ENCODE measurements at places on chromosomes 7 and 10.

DNA sequence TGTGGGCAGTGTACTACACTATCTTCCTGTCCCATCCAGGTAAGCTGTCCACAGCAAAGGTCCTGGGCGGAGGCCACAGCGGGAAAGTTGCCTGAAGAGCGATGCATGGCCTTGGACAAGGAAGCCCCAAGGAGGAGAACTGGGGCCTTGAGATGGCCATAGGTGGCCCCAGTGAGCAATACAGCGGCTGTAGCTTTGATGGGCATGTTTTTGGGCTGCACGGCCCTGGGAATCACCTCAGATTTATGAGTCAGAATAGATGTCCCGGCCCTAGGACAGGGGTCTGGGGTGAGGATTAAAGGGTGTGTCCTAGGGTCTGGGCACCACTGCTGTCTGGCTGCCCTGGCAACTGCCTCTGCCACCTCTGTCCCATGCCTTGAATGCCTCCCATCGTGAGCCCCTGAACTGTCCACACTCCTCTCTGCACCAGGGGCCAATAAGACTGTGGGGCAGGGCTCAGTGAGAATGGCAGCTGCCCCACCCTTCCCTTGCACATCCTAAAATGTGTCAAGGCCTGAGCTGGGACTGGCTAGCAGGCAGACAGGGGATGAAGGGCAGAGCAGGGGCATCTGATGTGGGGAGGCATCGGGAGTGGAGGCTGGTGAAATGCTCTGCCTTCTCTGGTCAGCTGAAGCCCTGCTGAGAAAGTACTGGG is 9.4 kb upstream of the IRF5 start:
- no peak for DNase-seq

GRCh38 chr7:134362587-134363483 is 46.1 kb upstream of the SLC35B4 start:
- no peak for DNase-seq

GRCh38 chr7:140397784-140398750 is at the start of gene SLC37A3:
Gene SLC37A3, minus strand, starts transcription at chr7:140398530. Its CDS starts 16,004 bp downstream, at chr7:140382526.
- peak; percentile 97 for DNase-seq

DNA sequence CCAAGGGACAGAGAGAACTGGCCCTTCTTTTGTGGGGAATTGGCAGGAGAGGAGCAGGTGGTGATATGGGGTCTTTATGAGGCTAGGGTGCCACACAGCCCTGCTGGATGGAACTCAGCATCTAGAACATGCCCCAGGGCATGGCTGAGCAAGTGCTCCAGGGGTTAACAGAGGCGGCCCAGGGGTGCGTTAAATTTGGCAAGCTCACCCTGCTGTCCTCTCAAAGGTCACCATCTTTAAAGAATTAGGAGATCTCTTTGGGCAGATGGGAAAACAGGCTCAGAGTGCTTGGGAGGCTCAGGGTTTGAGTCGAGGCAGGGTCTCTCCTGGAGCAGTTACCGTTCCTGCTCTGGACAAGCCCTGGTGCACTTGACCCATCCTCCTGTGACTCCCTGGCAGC is 21.4 kb upstream of the UNC5B start:
- DNase-seq, result no peak

DNA sequence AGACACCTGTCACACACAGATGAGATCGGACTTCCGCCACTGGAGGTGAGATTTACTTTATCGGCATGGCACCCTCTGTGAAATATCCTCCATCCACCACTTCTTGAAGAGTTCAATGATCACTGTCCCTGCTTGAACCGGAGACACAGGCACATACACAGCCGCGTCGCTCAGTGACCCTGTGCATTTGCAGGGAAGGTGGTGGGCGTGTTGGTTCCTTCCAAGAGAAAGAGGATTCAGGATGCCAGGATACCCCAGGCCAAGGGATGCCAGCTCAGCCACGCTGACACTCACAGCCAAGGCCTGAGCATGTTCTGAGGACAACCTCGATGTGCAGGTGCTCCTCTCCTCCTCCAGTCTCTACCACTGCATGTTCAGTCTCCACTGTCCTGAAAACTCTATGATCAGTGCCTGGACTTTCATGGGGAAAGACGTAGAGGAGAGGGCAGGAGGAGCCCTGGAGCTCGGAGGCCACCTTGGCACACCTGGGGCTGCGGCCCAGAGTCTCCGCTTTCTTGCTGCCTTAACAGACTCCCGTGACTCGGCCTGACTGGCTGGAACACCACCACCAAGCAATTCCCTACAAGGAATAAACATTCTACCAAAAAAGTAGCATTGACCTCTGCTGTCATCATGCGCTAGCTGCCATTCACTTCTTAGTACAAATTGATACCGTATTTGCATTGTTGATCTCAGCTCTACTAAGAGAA is 115.2 kb downstream of the TCERG1L start:
- no peak for DNase-seq

DNA sequence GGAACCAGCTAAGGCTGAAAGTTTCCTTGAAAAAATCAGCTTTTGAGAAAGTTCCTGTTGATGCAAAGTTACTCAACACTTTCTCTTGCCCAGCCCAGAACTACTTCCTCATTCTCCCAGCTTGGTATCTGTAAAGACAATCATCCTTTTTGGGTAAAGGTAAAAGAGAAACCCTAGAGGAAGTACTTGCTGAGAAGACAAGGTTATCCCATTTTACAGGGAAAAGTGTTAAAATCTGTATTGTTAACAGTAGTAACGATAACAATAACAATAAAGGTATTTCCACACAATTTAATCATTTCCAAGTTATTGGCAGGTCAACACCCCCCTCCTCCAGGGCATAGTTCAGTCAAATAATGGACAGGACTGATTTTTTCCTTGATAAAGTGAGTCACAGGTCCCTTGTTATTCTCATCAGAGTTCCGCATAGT is 2.4 kb downstream of the ALOX5 start:
- no peak for DNase-seq

- DNase-seq, result no peak
Observed at GRCh38 chr10:103442031-103442461, 10.1 kb downstream of the CALHM2 start.

DNA sequence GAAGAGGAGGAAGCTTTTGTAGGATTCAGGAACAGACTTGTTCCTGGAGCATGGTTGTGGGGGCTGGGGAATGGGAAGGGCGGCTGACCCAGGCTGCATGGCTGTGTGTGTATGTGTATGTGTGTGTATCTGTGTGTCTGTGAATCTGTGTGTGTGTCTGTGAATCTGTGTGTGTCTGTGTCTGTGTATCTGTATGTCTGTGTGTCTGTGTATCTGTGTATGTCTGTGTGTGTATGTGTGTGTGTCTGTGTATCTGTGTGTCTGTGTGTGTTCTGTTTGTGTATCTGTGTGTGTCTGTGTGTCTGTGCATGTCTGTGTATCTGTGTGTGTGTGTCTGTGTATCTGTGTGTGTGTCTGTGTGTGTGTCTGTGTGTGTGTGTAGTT is 6.6 kb upstream of the STX1A start:
- DNase-seq, result no peak

DNA sequence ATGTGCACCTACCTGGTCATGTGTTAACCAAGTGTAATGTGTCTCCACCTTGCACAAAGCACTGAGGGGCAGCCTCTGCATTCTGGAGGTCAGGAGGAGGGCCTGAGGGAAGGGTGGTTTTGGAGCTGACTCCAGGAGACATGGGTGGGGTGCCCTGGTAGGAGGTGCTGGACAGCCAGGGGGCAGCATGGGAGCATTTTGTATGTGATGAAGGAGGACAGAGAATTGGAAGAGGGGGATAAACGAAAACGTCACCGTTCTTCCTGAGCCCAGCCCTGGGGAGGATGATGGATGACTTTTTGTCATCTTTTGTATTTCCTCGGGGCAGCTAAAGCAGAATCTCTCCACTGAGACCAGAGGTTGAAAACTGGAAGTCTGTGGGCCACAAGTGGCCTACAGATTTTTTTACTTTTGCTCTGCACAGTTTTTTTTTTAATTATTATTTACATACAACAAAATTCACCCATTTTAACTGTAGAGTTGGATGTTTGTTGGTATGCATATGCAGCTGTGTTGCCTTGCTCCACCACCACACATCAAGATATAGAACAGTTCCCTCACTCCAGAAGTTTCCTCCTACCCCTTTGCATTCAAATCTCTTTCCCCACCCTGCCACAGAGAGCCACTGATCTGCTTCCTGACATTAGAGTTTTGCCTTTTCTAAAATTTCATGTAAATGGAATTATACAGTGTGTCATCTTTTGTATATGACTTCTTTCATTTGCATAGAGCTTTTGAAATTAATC is 242.5 kb downstream of the VTI1A start:
- DNase-seq, result no peak

GRCh38 chr10:62093863-62094291 is 174.8 kb downstream of the RTKN2 start:
- no peak for DNase-seq

GRCh38 chr7:129664029-129665012 is 52.8 kb downstream of the NRF1 start:
- DNase-seq, result no peak

DNA sequence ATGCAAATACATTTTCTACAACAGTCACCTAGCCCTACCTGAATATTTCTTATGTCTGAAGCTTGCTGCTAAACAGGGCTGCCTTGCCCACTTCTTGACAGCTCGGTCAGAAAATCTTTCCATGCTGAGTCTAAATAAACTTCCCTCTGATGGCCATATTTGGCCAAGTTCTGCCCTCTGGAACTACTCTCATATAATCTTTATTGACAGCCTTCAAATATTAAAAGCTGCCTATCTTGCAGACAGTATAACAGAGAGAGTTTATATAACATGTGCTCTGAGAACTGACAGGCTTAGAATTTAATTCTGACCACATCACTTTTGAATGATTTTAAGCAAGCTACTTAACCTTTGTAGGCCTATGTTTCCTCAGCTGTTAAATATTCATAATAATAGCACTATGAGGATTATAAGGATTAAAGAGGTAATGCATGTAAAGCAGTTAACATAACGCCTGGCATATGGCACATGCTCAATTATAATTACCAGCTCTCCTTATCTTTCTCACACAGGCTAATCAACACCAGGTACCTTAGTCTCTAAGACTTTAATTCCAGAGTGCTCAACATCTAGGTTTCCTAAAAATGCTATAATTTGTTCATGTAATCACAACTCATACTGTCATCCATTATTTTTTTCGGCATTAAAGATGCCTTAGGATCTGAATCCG is 334.1 kb downstream of the HPSE2 start:
- no peak for DNase-seq

GRCh38 chr10:49365275-49365674 is 30.6 kb downstream of the DRGX start:
- no peak for DNase-seq

DNA sequence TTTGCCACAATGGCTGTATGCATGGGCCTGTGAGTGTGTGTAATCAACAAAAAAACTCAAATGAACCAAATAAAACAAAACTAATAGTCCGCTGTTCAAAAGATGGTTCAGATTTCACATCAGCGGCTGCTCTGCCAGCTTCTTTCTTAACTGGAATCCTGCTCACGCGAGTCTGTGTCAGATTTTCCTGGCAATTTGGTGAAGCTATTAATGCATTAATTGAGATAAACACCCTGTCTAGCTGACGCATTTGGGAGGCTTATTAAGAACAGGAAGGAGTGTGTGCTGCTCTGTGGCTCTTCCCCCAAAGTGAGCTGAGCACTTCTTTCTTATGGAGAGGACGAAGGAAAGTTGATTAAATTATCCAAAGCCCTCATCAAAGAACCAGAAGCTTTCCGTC is 336.6 kb upstream of the MKI67 start:
- DNase-seq, result no peak

DNA sequence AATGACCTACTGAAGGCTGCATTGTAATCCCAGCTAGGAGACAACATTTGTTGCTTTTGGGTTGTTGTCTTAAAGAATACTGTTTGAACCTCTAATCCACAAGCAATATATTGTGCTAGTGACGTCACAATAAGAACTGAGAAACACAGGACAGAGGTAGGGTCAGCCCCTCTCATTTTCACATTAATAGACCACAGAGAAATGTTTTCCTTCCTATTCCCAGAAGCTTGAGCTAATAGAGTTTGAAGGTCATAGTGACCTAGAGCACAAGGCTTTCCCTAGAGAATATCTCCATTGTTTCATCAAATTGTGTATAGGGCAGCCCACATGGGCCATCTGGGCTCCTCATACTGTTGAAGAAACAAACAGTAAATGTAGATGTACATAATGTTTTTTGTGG is 300.9 kb upstream of the AKR1E2 start:
- DNase-seq, result no peak

DNA sequence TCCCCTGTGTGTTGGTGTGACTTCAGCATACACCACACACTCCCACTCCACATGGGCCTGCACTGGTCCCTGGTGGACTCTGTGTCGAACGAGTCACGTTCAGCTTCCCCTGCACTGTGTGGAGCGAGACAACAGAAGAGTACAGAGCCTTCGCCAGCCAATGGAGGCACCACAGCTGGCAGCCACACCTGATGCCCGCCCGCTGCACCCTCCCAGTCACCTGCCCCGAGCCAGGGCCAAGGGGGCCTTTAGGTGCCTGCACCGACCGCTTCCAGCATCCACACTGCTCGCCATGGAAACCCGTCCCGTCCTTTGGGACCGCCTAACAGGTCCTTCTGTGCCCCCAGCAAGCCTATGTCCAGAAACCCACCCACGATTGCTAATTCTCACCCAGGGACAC is 9.2 kb downstream of the FOXL3 start:
- DNase-seq, result no peak

- DNase-seq, result no peak
Observed at GRCh38 chr10:132156382-132156781, 30.4 kb upstream of the DPYSL4 start.

DNA sequence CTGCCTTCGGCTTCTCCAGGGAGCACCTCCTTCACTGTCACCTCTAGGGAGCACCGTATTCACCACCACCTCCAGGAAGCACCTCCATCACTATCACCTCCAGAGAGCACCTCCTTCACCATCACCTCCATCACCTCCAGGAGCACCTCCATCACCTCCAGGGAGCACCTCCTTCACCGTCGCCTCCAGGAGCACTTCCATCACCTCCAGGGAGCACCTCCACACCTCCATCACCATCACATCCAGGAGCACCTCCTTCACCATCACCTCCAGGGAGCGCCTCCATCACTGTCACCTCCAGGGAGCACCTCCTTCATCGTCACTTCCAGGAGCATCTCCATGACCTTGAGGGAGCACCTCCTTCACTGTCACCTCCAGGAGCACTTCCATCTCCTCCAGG is 102.3 kb downstream of the DNAJB6 start:
- no peak for DNase-seq

GRCh38 chr10:1632596-1632995 is 104.7 kb downstream of the ADARB2 start:
- DNase-seq, result no peak

DNA sequence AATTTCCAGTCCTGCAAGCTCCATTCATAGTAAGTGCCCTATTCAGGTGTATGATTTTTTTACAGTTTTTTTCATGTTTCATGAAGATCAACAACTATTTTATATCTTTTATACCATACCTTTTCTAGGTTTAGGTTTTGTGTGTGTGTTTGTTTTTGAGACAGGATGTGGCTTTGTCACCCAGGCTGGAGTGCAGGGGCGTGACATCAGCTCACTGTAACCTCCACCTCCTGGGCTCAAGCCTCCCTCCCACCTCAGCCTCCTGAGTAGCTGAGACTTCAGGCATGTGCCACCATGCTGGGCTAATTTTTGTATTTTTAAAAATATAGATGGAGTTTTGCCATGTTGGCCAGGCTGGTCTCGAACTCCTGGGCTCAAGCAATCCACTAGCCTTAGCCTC is 35.0 kb downstream of the ARMH3 start:
- no peak for DNase-seq
